CD8-positive, alpha-beta T cell (primary cell): ENCODE measurements at places on chromosomes 12 and 14. TPM values are rescaled to one million over a fixed set of nuclear protein-coding genes. Genes with fewer than 3 reads are reported as not detected.

GRCh38 chr12:54053003-54053750 is 458 bp upstream of the HOXC4 start:
- DNase-seq = no peak

DNA sequence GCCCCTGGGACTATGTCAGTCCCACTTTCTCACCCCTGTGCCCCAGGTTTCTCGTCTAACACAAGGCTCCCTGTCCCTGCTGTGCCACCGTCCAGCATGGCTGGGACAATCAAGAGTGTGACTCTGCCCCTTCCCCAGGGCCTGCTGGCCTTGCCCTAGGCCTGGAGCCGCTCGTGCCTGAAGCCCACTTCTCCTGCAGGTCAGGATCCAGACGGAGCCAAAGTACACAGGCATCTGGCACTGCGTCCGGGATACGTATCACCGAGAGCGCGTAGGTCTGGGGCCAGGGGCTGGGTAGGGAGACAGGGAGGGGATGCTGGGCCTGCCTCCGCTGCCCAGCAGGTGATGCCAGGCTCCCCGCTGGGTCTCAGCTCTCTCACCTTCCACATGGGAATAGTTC is 2.8 kb downstream of the SLC25A47 start:
- DNase-seq = no peak

- DNase-seq = no peak
These were observed 40.1 kb downstream of the FBXL14 start for GRCh38 chr12:1553987-1554982.

GRCh38 chr12:108419949-108420348 is 80.8 kb upstream of the CMKLR1 start:
- no peak for DNase-seq

R3HDM2 gene
- total RNA-seq = 93.2 TPM
